ENCODE measurements at places on chromosomes 13 and 19. TPM values are rescaled to one million over a fixed set of nuclear protein-coding genes. Genes with fewer than 3 reads are reported as not detected.

Gene TGFBR3L
- 1.6 TPM for total RNA-seq

DNA sequence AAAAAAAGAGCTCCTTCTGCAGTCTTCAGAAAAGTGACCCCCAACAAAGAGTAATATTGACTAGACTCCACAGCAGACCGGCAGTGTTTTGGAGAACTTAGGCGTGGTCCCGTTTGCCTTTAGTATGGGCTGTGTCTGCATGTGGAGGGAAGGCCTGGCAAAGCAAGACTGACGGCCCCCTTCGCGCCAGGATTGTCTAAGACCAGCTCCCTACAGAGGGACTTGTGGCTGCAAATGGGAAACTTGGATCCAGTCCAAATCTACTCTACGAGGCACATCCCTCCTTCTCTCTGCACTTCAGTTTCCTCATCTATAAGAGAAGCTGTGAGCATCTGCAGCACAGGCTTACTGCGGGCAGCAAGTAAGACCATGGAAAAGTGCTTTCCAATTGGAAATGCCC lies 350.0 kb downstream of the ZNF536 start:
- peak; percentile 34 for DNase-seq

DNA sequence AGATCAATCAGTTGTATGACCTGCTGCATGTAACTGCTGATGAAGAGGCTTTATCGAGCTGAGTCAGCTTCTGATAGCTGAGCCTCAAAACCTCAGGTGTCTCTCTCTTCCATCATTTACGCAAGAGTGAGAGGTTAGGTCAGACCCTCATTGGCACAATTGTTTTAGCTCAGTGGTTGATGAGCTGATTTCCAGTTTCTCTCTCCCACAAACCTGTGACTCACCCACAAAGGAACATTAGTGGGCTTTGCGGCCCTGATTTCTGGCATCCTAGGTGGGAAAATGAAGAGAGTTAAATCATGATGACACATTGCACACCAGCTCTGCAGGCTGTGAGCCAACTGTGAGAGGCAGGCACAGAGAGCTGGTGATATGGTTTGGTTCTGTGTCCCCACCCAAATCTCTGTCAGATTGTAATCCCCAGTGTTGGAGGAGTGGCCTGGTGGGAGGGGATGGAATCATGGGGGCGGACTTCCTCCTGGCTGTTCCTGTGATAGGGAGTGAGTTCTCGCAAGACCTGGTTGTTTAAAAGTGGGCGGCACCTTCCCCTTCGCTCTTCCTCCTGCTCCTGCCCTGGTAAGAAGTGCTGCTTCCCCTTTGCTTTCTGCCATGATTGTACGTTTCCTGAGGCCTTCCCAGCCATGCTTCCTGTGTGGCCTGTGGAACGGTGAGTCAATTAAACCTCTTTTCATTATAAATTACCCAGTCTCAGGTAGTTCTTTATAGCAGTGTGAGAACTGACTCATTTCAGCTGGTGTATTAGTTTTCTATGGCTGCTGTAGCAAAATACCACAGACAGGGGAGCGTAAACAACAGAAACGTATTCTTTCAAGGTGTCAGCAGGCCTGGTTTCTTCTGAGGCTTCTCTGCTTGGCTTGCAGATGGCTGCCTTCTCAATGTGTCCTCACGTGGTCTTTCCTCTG lies 33.5 kb upstream of the TMTC4 start:
- no peak for DNase-seq

Gene ADGRL1
- total RNA-seq: 66.1 TPM

GRCh38 chr13:92232871-92233270 lies 834.5 kb downstream of the GPC5 start:
- DNase-seq: no peak

All from A673 (cell line).